ENCODE measurements at places on chromosomes 7 and 10.

- no peak for ATAC-seq
Measured at GRCh38 chr7:32243687-32244290, 173.6 kb upstream of the PDE1C start.

DNA sequence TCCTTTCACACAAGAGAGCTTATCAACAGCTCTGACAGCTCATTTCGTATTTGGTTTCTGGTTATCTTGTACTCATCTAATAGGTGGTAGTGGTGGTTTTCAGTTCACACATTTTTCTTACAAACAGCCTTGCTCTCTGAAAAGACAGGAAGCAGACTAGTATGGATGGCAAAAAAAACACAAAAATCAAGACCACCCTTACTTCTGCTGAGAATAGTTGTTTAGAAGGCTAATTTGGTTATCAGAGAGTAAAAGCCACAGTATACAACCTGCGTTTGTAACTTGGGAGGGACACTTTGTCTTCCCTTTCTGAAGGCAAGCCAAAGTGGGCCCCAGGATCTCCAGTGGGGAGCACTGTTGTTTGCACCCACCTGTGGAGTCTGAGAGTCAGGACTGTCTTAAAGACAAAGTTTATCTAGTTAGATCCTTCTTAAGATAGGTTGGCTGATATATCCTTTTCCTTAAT is 68.0 kb downstream of the PIP4K2A start:
- ATAC-seq, result no peak

GRCh38 chr10:28089467-28089866 is 90.6 kb upstream of the ODAD2 start:
- ATAC-seq, result no peak

DNA sequence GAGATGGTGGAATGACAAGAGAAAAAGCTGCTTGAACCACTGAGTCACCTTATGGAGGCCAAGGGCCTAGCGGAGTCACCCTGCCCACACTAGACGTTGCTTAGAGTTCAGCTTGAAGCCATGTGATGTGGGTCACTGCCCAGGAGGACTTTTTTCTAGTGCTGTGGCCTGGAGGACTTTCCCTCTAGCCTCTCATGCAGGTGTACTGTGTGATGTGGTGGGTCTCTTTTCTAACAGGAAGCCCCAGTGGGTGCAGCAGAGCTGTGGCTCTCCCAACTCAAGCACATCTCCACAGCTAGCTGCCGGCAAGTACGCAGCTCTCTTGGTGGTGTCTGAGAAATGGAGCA is 13.6 kb downstream of the POR start:
- ATAC-seq, result no peak

DNA sequence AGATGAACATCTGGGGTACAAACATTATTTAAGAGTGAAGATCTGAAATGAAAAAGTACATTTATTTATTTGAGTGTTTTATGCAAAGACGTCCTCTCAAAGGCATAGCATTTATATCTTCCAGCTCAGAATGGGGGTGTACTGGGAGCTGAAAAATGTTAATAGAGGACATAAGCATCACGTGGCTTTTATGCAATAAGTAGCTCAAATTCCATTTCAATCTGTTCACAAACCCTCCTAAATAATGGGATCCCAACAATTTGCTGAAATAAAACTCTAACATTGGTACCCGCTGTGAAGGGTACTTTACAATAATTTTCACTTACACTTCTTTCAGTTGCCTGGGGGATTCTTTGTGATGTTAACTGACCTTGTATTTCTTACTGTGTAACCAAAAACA is 172.0 kb downstream of the TAX1BP1 start:
- ATAC-seq, result no peak

DNA sequence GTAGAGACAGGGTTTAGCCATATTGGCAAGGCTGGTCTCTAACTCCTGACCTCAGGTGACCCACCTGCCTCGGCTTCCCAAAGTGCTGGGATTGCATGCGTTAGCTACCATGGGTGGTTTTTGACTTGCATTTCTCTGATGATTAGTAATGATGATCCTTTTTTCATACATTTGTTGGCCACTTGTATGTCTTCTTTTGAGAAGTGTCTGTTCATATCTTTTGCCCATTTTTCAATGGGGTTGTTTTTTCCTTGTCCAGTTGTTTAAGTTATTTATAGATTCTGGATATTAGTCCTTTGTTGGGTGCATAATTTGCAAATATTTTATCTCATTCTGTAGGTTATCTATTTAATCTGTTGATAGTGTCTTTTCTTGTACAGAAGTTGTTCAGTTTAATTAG is 4.3 kb upstream of the OR13A1 start:
- no peak for ATAC-seq

GRCh38 chr7:137241655-137242360 is 101.7 kb downstream of the PTN start:
- ATAC-seq, result no peak

DNA sequence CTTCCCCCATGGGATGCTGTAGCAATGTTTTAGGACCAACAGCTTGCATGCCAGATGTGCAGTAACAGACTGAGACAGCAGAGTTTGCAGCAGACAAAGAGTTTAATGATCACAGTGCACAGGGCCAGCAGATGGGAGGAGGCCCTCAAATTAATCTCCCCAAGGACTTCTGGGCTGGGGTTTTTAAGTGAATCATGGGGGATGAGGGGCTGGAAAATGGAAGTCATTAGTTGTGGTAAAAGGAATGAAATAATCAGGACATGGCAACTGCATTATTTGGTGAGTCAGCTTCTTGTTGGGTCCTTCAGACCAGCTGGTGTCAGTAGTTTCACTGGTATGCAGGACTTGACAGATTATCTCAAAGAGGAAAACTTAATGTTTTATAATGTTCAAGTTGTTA is 12.6 kb upstream of the NRBF2 start:
- ATAC-seq, result peak; percentile 40

DNA sequence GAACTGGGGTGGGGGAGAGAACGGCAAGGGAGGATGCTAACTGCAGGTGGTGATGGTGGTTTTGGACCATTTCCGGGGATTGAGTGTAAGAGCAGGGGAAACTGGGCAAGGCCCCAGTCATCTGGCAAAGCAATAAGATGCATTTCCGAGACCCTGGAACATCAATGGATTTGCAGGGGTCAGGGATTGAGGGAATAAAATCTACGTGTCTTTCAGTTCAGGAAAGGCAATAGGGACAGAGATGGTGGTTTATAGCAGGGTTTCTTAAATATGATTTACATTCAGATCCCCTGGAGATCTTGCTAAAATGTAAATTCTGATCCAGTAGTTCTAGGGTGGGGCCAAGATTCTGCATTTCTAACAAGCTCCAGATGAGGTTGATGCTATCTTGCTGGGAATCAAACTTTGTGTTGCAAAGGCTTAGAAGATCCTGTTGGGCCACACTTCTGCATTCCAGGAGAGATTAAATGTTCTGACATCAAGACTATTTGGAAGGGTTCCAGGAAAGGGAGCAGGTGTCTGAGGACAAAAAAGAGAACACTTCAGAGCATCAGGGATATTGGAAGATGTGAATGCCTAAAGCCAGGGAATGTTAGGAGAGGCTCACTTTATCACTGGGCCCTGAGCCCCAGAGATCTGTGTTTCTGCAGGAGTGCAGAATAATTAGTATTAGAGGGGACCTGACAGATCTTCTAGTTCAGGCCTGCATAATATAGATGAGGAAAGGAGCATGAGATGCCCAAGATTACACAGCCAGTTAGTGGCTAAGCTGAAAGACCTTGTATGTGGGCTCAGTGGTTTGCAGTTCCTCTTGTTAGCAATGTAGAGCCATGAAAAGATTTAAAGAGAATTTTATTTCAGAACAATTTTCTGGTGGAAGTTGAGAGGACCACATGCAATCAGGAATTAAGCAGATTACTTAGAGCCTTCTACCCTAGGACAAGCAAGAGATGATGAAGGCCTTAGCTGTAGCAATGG is 32.4 kb downstream of the BLNK start:
- no peak for ATAC-seq

DNA sequence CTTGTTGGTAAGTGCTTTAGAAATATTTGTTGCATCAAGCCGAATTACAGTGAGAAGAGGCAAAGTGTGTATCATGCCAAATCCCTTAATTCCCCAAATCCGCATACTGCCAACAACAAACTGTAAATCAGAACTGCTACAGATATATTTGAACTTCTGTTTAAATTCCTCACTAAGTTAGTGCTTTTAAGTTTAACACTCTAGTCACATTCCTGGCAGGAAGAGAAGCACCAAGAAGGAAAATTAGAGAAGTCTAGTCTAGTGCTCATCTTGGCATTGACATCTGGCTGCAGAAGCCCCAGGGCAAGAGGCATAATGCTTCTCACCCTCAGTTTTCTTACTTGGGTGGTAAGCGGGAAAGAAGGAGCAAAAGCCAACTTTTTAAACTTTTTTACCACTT is 343.5 kb downstream of the GPR37 start:
- ATAC-seq, result no peak

- peak; percentile 5 for ATAC-seq
Measured at GRCh38 chr7:124764847-124765400, 668 bp downstream of the GPR37 start.

- no peak for ATAC-seq
Measured at GRCh38 chr7:12300415-12300814, 89.3 kb downstream of the TMEM106B start.

DNA sequence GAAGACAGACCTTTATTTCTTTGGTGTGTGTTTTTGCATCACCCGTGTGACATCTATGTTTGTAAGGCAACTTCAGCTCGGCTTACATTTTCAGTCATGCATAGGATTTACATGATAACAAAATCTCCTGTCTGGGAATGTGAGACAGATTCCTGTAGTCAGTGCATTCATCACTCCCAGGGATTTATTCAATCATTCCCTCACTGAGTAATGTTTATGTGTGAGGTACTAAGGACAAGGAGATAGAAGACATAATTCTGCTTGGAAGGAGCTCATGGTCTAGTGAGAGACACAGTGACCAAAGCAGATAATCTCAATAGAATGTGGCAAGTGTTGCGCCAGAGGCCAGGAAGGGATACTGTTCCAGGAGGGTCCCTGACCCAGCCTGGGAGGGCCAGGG is 35.2 kb upstream of the BMPER start:
- ATAC-seq, result no peak

DNA sequence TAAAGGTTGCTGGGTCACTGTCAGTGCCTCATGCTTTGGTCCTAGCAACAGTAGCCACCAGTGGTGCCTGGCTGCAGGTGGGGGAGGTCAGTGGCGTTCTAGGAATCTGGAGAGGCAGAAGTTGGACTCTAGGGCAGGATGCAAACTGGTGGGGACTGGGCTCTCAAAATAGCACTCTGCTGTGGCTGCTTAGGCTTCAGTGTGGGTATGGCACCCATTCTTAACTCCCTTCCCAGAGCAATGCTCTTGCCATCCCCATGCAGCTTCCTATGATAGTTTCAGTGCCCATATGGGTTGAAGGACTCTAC is 330.8 kb downstream of the PCDH15 start:
- ATAC-seq, result no peak

DNA sequence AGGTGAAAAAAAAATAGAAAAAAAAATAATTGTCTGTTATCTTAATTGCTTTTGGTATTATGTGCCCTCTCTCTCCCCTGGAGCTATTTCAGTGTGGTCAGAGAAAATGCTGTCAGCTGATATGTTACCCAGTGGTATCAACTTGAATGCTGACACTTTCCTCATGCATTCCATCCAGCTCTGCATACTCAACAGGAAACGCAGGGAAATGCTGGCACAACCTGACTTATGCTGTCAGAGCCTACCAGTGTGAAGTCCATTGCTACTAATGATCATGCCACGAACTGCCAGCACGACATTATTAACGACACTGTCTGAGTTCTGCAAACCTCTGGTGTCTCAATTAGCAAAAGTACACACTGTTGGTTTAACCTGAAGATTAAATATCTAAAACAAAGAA is 182.8 kb downstream of the ZWINT start:
- ATAC-seq, result no peak

DNA sequence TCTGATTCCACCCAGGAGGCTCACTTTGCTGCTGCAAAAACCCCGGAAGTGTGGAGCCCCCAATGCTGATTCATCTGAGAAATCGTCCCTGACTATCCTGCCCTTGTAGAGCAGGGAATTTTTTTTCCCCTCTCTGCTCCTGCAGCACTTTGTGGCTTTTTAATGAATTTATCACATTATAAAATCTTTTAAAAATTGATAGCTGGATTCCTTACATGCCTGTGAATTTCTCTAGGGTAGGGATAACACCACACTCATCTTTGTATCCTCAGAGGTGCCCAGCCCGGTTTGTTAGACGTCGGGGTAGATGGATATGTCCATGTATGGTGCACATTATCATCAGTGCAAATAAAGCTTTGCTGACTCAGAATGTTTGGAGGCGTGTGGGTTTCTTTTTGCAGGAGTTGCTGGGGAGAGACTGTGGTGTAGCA is 185.7 kb downstream of the STK31 start:
- ATAC-seq, result no peak

- ATAC-seq, result no peak
Measured at GRCh38 chr10:86103391-86104101, 263.0 kb downstream of the GRID1 start.

DNA sequence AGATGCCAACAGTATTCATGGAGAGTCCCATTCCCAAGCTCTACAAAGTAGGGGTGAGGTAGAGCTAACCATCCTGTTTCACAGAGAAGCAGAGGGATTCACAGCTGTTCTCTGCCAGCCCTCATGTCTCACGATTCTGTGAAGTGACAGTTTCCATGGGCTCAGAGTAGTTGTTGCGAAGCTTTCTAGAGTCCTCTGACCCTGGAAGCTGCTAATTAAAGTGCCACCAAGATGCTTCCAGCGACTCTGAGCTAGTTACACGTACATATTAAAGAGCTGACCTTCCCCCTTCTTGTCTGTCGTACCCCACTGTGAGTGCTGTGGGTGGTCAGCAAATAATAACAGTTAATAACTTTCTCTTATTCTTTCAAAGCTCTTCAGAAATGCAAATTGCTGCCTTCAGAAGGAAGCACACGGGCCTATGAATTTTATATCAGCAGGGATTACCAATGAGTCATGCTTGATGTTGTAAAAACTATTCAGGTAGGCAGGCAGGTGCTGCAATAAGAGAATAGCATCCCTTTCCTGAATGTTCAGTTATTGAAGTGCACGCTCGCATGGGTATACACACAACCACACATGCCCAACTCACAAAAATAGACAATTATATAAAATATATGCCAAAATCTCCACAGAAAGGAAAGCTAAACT is 34.1 kb downstream of the DNAJB9 start:
- no peak for ATAC-seq

GRCh38 chr10:2914741-2915140 is 152.6 kb upstream of the PFKP start:
- ATAC-seq, result no peak

DNA sequence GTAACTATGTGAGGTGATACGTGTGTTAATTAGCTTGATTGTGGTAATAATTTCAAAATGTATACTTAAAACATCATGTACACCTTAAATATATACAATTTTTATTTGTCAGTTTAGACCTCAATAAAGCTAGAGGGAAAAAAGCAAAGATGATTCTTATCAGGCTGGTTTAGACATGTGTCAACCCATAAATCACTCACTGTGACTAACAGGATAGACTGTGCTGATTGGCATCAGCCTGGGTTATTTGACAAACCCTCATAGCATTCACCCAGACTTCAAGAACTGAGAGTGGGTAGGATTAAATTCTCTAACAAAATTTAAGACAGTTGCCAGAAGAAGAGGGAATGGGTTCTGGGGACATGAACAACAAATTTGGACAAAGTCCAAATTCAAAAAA is 73.8 kb upstream of the TMEM140 start:
- ATAC-seq, result no peak
